Activated CD4-positive, alpha-beta T cell treated with anti-CD3 and anti-CD28 coated beads, Interleukin-2, Interleukin-6, amounts not matched to agents 100 ng/mL and 50 ng/mL, durations not matched to agents 16 hours and 8 hours (primary cell): ENCODE measurements at places on chromosomes 7 and 10.
A peak's percentile ranks its signal among the peaks of the same experiment; 100 is the strongest.

GRCh38 chr10:5628451-5629302 is 37.7 kb downstream of the ASB13 start:
- DNase-seq: peak; percentile 71

- DNase-seq: no peak
Observed at GRCh38 chr7:94173436-94173835, 169.3 kb upstream of the BET1 start.

DNA sequence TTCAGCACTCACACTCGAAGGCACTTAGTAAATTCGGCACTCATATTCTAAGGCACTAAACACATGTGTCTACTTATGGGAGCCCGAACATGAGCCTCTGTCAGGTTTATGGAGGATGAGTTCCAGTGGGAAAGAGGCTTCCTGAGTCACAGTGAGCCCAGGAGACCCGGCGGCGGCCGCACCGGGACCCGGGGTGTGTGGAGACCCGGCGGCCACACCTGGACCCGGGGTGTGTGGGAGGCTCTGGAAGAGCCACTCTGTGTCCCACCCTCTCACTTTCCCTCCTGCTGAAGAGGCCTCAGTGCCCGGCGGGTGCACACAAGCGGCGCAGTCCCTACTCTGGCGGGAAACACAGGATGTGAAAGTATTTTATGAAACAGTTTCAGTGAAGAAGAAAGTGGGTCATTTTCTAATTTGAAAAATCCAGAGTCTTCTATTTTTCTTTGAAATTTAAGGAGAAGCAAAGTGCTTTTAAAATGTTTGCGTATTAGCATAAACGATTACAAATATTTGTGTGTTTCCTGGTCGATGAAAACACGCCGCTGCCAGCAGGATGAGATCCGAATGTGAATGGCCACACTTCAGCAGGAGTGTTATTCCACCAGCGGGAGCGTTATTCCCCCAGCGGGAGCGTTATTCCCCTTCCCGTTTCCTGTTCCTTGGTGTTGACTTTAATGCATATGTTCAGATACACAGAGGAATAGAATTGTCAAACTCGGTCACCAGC is 625.1 kb downstream of the DNAJB6 start:
- DNase-seq: no peak

DNA sequence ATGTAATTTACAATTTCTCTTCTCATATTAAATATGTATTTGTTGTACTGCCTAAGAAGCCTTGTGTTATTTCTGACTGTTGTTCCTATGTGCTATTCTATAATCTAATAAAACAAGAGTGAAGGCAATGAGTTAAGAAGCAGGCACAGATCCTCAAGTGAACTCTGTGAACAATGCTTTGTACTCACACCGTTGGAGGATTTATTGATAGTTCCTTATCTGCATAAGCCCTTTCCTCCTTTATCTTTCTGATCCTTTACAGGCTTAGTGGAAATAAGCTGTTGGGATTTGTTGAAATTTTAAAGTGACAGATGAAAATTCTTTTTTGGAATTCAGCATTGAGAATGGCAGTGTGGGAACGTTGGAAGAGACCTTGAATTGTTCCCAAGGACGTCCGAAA is 329.6 kb upstream of the NPVF start:
- no peak for DNase-seq

GRCh38 chr7:96547371-96547811 is 162.3 kb downstream of the SEM1 start:
- DNase-seq: no peak

DNA sequence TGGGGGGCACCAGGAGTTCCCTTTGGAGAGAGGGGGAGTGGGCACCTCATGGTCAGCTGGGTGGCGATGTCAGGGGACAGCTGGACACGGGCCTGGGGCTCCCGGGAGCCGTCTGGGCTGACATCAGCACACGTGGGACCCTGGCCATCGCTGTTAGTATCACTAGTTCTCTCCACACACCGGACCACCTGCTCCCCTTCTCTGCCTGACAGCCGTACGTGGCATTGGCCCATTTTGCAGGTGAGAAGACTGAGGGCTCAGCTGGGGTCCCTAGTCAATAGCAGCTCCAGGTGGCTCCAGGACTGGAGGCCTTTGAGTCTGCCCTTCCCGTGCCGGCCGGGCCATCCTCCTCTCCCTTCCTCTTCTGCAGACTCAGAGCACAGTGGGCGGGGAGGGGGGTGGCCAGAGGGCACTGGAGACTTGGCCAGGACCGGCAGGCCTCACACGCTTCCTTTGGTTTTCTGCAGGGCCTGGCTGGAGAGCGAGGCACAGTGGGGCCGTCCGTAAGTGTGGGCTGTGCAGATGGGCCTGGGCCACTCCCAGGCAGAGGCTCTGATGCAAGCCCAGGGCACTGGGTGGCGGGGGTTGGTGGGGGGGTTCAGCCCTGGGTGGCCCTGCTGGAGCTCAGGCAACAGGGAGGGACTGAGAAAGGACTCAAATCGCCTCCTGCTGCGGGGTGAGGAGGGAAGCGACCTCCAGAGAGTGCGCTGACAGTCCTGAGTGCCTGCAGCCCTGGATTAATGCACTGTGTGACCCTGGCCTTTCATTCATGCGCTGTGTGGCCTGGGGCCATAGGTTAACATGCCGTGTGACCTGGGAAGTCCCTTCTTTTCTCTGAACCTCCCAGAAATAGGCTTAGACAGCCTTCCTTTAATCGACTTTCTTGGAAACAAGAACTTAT is 78.2 kb downstream of the MYL10 start:
- no peak for DNase-seq

DNA sequence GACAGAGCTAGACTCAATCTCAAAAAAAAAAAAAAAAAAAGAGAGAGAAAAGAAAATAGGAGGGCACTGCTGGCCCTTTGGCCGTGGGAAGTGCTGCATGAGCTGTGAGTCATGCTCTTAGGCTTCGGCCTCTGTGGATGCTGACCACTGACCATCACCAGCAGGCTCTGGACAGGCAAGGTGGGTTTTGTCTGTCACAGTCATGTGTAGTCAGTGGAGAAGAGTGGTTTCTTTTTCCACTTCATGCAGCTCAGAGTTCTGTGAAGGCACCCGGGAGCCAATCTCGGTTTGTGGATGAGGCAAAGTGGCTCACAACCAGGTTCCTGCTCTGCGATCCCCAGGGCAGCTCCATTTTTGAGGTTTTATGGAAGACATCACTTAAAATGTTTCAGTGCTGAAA is 58.1 kb downstream of the PRTFDC1 start:
- DNase-seq: no peak

DNA sequence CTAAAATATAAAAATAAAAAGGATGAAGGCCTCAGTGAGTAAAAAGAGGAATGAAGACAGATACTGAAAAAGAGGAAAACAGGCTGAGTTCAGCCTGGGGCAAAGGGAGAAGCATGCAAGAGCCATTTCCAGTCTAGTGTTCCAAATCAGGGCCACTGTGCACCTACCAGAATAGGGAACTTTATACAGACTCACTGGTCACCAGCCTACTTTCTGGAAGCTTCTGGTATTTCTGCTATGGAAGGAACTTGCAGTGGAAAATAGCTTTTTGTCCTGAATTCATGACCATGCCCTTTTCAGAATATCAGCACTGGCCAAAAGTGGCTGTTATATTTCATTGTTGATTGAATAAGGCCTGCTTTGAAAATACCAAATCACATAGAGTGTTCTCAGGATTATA is 28.8 kb downstream of the ABRAXAS2 start:
- no peak for DNase-seq

DNA sequence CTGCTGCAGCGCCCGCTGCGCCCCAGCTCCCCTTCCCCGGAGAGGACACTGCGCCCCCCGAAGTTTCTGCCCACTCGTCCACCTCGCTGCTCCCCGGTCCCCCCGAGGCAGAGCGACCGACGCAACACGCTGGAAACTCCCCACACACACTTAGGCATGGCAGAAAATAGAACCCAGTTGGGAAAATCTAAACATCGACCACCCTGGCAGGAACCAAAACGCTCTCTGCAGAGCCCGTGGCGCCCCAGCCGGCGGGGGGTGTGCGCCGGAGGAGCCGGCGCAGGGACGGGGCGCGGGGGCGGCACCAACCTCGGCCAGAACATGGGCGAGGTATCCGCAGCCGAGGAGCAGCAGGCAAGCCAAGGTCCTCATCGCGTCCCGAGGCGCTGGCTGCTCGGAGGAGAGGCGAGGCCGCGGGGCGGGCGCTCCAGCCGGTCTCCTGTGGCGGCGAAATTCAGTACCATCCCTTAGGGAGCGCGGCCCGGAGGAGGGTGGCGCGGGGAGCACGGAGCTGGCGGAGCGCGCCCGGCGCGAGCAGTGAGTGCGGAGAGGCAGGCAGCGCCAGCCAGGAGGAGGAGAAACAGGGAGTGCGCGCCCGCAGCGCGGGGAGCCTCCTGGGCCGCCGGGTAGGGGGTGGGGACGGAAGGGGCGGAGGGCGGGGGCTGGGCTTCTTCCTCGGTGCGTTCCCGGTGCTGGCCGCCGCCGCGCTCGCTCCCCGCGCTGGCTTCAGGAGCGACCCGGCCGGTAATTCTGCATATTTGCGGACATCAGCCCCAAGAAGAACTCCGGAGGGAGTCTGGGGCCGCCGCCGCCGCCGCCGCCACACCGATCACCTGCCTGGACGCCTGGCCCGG is 789 bp downstream of the PDGFA start:
- DNase-seq: peak; percentile 55

DNA sequence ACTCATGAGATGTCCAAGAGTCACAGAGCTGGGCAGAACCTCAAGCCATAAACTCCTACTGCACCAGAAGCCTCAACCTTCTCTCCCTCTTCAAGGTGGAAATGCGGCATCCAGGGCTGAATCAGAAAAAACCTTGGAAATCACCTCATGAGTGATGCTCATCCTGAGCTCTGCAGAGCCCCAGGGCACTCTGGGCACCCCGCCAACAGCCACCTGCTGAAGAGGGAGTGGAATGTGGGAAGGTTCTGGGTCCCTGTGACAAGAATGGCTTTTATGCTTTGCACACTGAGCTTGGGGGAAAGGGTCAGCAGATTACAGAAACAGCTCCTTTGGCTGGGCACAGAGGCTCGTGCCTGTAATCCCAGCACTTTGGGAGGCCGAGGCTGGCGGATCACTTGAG is 18.8 kb downstream of the NUDT1 start:
- DNase-seq: no peak

- DNase-seq: no peak
Observed at GRCh38 chr7:1060315-1061072, 16.1 kb downstream of the GPR146 start.

- DNase-seq: no peak
Observed at GRCh38 chr7:101164071-101164840, 1.1 kb downstream of the VGF start.

DNA sequence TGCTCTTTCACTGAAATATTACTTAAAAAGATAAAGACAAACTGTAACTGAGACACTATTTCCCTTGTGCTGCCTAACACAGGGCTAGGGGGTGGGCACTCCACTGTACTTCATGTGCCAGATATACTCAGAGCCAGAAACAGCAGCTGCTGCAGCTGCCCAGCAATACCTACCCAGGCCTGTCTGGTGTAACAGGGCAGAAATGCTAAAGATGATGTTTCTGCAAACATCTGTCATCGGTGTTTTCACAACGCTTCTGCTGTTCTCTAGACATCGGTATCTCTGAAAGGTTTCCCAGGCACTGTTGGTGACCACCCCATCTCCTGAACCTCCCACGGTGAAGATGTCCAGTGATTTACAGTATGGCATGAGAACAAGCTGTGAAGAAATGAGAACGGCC is 42.7 kb downstream of the LAMB1 start:
- no peak for DNase-seq

DNA sequence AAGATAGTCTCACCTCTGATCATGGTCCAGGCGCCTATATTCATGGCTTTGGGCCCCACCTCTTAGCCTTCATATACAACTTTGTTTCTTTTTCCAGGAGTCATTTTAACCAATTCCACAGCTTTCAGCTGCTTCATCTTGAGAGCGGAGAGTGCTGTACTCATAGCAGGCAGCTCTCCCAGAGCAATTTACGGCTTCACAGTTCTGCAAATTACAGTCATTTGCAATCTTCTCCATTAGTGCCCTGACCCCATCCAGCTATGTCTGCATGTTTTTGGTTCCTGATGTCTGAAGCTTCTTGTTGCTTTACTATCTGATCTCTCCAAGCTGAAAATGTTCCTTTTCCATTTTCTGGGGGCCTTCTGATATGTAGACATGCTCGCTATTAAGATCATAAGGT is 18.0 kb upstream of the MEST start:
- no peak for DNase-seq

GRCh38 chr10:65751218-65751617 is 1174.6 kb upstream of the LRRTM3 start:
- no peak for DNase-seq

GRCh38 chr7:127473409-127473808 is 80.9 kb upstream of the ZNF800 start:
- no peak for DNase-seq

DNA sequence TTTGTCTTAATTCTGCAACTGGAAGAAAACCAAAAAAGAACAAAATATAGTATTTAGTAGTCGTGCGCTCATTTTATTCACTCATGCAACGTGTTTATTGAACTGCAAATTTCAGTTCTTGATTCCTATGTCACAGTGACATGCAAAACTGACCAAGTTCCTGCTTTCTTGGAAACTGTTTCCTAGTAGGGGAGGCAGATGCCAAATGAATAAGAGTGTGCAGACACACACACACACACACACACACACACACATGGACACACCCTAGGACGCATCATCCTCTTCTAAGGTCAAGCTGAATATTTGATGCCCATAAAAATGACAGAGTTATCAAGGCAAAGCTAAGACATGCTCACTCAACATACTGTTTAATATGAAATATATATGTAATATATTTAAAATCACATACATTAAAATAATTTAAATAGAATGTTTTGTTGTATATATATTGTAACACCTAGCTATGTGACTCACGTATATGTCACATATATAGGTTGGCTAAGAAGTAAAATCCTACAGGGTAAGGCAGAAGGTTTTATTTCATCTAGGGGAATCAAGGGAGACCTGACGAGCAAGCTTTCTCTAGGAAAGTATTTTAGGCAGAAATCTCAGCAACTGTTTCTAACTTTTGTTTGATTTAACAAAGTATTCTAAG is 79.6 kb downstream of the SVIL start:
- no peak for DNase-seq

DNA sequence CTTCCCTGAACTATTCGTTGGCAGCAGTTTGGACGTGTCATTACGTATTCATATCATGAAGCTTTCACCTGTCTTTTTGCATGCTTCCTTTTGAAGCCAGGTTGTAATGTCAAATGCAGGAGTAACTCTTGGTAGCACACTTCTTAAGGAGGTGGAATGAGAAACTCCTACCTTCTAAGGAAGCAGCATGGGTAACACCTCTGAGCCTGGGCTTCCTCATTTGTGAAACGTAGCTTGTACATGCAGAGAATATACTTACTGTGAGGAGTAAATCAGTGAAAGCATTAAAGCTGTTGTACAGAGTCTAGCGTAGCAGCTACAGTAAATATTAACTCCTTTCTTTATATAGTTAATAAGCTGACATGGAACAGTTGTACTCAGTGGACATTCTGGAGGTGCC is 21.1 kb downstream of the CUL1 start:
- DNase-seq: no peak
